ENCODE measurements at places on chromosomes 2 and 18.
A peak's percentile ranks its signal among the peaks of the same experiment; 100 is the strongest.

- DNase-seq: no peak
These were observed 350.0 kb upstream of the MYT1L start for GRCh38 chr2:2681085-2681484.

GRCh38 chr2:8553643-8554042 lies 128.2 kb upstream of the ID2 start:
- no peak for DNase-seq

GRCh38 chr2:120169020-120169419 lies 54.2 kb downstream of the TMEM185B start:
- DNase-seq: no peak

GRCh38 chr2:145812165-145812554 lies 1292.2 kb upstream of the ZEB2 start:
- no peak for DNase-seq

GRCh38 chr18:76522122-76522503 lies 27.1 kb upstream of the ZNF516 start:
- DNase-seq: no peak

DNA sequence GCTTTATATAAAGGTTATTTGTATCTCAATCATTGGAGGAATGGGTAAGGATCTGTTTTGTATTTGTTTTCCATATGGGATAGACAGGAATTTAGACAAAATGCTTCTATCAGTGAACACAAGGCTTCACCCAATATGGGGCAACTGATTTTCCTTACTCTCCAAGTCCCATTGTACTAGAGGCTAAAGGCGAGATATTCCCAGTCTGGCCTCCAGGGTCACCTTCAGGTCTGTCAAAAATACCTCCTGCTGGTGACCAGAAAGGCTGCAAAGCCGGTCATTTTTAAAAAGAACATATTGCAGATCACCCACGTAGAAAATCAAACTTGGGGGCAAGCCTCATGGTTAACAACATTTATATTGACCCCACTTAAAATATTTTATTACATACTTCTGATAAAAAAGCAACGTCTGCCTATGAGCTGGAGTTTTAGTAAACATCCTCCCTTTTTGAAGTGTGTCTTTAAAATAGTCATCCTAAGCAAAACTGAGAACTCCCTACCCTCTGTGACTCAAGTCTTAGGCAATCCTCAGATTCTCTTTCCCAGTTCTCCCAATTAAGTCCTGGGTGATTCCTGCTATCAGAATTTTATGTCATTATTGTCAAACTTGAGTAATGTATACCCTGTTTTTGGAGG lies 276.6 kb downstream of the MREG start:
- peak; percentile 61 for DNase-seq

DNA sequence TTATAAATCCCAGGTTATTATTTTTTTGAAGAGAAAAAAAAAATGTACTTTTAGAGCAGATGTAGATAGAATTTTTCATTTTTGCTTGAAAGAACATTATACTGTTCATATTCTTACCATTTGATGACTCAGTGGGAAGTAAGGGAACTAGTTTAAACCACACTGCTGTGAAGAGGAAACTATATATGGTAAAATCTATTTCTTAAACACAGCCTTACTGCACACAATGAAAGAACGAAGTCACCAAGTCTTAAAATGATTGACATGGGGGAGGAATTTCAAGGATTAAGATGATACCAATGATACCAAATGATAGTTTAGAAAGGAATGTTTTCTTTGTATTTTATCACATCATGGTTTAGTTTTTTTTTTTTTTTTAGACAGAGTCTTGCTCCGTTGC lies 5.0 kb downstream of the ACTR2 start:
- peak; percentile 53 for DNase-seq

GRCh38 chr2:16277117-16277516 lies 336.8 kb downstream of the MYCN start:
- DNase-seq: no peak

- DNase-seq: no peak
These were observed 158.5 kb downstream of the LPIN1 start for GRCh38 chr2:11904941-11905340.

- DNase-seq: no peak
These were observed 283.1 kb downstream of the CELF4 start for GRCh38 chr18:37282386-37283037.

- no peak for DNase-seq
These were observed 56.5 kb upstream of the COL5A2 start for GRCh38 chr2:189236066-189236465.

- DNase-seq: peak; percentile 23
These were observed 347.5 kb downstream of the METTL4 start for GRCh38 chr18:2223849-2224248.

DNA sequence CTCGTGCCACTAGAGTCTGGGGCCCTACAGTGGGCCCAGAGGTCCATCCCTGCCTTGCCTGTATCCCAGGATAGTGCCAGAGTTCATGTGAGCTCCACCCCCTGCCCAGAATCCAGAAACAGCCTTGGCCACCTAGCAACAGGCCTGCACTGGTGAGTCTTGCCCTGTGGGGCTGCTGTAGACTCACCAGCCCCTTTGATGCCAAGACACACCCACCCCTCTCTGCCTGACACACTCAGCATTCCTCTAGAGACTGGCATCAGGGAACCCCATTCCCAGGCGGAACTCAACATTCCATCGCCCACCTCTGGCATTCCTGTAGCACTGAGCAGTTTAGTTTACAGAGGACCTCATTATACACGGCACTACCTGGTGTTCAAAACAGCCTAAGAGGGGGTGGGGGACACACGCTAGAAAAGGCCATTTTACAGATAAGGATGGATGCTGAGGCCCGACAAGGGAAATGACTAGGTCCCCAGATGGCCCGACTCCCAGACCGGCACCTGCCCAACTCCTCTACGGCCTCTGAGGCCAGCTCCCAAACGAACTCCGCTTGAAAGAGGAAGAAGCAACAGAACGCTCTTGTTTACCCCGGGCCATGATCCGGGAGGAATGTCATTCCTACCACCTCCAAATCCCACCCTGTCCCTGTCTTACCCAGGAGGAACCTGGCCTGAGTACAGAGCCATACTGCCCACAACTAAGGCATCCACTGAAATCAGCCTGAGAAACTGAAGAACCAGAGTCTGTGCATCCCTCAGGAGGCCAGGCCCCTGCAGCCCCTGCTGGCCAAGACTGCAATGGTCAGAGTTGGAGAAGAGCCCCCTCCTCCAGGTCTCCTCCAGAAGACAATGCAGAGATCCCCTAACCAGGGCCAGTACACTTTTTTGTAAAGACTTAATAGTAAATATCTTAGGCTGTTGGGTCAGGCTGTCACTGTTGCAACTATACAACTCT lies 180.2 kb downstream of the TNS1 start:
- DNase-seq: peak; percentile 72

- DNase-seq: no peak
These were observed 132.4 kb downstream of the MREG start for GRCh38 chr2:215880970-215881369.

- DNase-seq: peak; percentile 46
These were observed 94.1 kb downstream of the AAK1 start for GRCh38 chr2:69549421-69549820.

DNA sequence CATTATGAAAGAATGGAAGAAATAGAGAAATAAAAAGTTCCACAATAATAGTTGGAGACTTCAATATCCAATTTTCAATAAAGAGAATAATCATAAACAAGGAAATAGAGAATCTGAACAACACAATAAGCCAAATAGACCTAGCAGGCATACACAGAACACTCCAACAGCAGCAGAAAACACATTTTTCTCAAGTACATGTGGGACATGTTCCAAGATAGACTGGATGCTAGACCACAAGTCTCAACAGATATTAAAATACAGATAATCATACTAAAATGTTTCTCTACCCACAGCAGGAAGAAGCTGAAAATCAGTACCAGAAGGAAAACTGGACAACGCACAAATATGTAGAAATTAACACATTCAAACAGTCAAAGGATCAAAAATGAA lies 113.9 kb downstream of the USP34 start:
- peak; percentile 58 for DNase-seq

DNA sequence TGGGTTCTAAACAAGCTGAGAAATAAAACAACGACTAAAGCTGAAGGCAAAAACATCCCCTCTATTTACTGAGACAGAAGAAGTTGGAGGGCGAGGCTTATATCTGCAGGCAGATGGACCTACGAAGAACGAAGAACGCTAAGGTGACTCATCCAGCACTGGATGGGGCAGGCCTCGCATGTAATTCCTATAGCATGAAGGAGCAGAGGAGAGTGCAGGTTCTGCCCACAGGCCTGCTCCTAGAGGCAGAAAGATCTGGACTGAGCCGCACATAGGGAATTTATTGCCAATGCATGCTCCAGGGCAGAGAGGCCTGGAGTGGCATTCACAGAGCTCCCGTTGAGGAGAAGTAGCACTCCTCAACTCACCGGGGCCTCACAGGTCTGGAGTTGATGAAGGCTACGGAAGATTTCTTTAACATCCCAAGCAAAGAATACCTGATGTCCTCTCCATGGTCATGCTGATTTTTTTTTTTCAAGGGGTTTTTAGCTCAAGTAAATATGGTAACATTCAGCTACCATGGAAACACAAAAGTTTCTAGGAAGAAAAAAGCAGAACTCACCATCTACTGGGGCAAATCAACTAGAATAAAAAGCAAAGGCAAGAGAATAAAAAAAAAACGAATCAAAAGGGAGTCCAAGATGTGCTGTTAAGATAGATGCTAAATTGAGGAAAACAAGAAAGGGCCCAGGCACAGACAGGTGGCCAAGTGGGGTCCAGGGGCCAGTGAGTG lies 10.4 kb upstream of the METTL21A start:
- no peak for DNase-seq

- DNase-seq: no peak
These were observed 28.4 kb upstream of the GPC1 start for GRCh38 chr2:240407090-240407489.

- no peak for DNase-seq
These were observed 156.7 kb downstream of the SLC4A3 start for GRCh38 chr2:219784178-219784577.

DNA sequence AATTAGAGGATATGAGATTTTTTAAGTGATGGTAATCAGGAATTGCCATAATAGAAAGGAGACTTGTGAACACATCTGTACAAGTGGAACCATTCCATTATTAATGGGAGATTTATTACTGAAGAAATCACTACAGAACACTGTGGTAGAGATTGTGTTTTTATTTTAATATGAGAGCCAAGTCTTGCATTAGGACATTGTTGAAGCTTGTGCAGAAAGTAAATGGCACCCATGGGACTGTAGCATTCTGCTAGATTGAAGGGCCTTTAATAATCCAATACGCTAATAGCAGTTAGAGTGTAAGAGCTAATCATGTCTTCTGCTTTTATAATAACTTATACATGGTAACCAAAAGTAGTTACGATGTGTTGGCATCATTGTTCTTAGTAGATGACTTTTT lies 83.6 kb downstream of the VRK2 start:
- no peak for DNase-seq

- no peak for DNase-seq
These were observed 22.5 kb upstream of the TRAPPC8 start for GRCh38 chr18:31965316-31965970.

DNA sequence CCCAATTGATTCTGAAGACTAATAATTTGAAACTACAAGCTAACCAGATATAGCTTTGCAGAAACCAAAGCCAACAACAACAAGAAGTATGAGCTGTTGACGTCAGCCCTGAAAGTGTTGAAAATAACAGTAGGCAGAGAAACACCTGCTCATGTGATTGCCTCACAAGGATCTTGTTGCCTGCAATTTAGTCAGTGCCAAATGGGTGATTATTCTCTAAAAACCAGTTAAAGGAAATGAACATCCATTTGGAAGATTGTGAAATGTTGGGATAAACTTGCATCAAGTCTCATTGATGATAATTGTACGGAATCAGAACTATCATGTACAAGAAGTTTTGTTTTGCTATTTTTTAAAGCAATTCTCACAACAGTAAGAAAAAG lies 2.8 kb downstream of the CYTIP start:
- DNase-seq: no peak

DNA sequence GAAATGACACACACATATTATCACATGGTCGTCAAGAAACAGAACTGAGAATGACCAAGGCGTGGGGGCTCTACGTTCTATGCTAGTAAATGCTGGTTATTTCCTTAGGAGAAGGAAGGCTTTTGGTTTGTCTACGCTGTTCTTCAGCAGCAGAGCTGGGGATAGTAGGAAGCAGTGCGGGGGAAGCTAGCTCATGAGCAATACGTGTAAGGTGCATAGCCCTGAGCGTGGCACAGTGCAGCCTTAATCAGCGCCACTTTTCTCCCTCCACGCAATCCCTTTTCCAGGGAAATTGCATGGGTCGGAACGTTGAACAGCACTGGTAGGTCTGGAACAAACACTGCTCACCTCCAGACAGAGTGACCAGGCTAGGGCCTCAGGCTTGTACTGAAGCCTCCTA lies 199.6 kb upstream of the FBXO11 start:
- DNase-seq: no peak

GRCh38 chr2:28906376-28906775 lies 11.9 kb downstream of the WDR43 start:
- DNase-seq: no peak

GRCh38 chr2:171044416-171044815 lies 115.4 kb downstream of the GORASP2 start:
- DNase-seq: no peak

- DNase-seq: no peak
These were observed 911 bp upstream of the PTPRM start for GRCh38 chr18:7566244-7566566.

- DNase-seq: no peak
These were observed 518.7 kb downstream of the TXNL1 start for GRCh38 chr18:56119681-56120080.

GRCh38 chr2:147610496-147611040 lies 234.3 kb upstream of the ACVR2A start:
- DNase-seq: no peak

GRCh38 chr2:128219891-128220290 lies 98.8 kb downstream of the HS6ST1 start:
- DNase-seq: no peak

- no peak for DNase-seq
These were observed 2.0 kb downstream of the ANO7 start for GRCh38 chr2:241190291-241190981.

DNA sequence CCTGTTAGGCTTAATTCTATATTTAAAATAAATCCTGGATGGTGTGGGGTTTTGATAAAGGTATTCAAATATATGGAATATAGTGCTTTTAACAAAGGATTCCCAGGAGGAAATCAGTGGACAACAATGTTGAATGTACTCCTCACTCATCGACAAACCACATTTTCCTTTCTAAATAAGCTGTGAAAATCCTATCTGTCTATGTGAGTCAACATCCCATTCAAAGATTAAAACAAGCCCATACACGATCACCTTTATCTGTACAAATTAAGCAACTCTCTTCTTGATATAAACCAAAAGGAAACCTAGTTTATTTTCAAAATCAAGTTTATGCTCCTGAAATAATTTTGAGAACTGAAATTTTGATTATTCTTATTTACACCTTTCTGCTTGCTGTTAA lies 153.4 kb downstream of the ERBB4 start:
- no peak for DNase-seq

DNA sequence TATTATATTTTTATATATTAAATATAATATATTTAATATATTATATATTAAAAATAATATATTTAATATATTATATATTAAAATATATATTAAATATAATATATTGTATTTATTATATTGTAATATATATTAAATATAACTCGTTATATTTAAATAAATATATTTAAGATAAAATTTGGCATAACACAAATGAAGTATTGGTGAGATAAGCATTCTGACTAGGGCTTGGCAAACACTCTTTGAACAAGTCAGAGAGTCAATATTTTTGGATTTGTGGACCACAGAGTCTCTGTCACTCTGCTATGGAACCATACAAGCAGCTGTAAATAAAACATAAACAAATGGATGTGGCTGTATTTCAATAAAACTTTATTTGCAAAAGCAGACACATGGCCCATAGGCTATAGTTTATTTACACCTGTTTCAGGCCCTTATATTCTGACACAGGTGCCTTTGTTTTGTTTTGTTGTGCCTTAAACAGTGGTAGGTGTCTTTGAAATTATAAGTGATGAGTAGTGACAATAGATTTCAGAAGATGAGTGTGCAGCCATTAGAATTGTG lies 190.1 kb downstream of the EPHA4 start:
- DNase-seq: no peak
